ENCODE measurements at places on chromosomes 7 and 10.

- DNase-seq = no peak
Observed at GRCh38 chr7:144048648-144049047, at the start of gene OR2A5. OR2A5 (plus strand) TSS chr7:144048948; CDS start chr7:144050402, 1,454 bp downstream.

DNA sequence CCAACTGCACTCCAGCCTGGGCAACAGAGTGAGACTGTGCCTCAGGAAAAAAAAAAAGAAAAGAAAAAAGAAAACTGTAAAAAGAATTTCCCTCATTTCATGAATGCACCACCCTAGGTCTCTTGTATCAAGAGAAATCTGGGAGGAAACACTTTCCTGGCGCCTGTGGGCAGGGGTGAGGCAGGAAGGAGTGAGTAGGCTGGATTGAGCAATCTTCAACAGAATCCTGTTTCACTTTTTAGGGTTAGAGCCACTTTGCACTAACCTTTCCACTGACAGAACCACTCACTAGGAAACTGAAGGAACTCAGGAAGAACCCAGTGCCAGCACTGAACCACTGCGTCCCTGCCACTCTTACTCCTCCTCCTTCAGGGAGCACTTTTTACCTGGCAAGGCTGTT is 282.1 kb downstream of the CCDC3 start:
- DNase-seq = no peak

DNA sequence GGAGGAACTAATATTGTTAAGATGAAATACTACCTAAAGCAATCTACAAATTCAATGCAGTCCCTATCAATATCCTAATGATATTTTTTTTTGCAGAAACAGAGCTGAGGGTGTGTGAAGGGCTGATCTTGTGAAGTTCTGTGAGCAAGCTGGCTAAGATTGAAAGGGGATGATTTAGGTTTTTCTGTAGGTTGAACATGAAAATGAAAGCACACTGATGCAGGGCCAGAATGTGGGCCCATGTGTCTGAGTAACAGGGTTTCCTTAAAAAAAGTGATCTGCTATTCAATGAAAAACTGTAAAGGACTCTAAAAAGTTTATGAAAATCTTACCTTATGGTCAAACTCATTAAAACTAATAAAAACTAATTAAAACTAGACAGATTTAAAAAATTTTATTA is 47.4 kb downstream of the GRB10 start:
- DNase-seq = no peak

GRCh38 chr10:70163448-70163847 is 6.9 kb downstream of the SAR1A start:
- no peak for DNase-seq

GRCh38 chr10:72218726-72219125 is 2.6 kb upstream of the ASCC1 start:
- DNase-seq = no peak

DNA sequence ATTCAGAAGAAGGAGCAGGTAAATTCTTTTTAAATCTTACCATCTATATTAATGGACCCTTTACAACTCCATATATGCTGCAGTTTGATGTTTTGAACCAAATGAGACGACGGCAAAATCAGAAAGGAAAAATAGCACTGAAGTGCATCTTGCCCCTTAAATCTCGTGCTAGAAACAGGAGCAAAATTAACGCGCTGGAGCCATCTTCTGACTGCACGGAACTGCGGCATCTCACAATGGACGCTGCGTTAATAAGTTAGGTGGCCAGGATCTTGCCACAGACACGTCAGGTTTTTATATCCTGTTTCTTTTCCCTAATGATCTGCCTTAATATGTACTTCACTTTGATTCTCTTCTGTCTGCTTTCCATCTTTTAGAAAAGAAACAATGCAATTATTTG is 354.5 kb downstream of the TFEC start:
- DNase-seq = no peak

GRCh38 chr10:3056280-3057037 is 10.9 kb upstream of the PFKP start:
- DNase-seq = no peak

DNA sequence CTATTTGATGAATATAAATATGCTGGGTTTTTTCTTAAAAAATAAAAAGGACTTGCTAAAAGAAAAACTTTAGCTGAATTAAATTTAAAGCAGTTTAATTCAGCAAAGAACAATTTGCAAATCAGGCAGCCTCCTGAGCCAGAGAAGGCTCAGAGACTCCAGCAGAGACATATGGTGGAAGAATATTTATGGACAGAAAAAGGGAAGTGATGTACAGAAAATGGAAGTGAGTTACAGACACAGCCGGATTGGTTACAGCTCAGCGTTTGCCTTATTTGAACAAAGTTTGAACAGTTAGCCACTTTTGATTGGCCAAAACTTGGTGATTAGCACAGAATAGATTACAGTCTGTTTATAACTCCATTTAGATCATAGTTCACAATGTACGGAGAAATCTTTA is 110.3 kb downstream of the GAD2 start:
- no peak for DNase-seq

- no peak for DNase-seq
Observed at GRCh38 chr10:88033793-88034192, 170.4 kb downstream of the PTEN start.

DNA sequence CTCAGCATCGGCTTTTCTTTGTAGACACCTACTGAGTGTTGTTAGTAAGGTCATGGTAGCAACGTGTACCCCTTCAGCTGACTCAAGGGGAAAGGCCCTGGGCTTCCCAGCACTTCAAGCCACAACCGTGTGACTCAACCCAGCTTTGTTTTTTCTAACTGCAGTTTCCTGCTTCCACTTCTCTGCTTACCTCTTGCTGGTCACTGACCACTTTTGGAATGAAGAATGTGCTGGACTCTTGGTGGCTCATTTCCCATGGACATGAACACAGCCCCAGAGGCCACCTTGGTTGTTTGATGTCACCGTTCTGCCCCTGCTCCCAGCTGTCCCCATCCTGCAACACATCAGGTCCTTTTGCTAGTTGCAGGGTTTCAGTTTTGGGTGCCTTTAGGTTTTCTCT is 69.5 kb upstream of the ZNF438 start:
- peak; percentile 37 for DNase-seq

- no peak for DNase-seq
Observed at GRCh38 chr7:73707045-73707631, 12.3 kb downstream of the STX1A start.

Data from stimulated activated CD4-positive, alpha-beta T cell treated with anti-CD3 and anti-CD28 coated beads, Interleukin-15, amount 100 ng/mL, for 1 hour (primary cell).